Activated T-cell treated with anti-CD3 and anti-CD28 coated beads for 1 hour (primary cell): ENCODE measurements at places on chromosomes 7 and 10.

GRCh38 chr7:128763541-128763940, 12.1 kb downstream of the OPN1SW start:
- DNase-seq = no peak

- no peak for DNase-seq
These were observed 8.8 kb upstream of the SLC13A4 start for GRCh38 chr7:135736586-135737305.

- DNase-seq = no peak
These were observed 230.5 kb downstream of the TCF7L2 start for GRCh38 chr10:113180401-113181154.

- no peak for DNase-seq
These were observed 11.9 kb downstream of the NRG3 start for GRCh38 chr10:81886939-81887338.

GRCh38 chr10:29671228-29671780, 36.5 kb upstream of the SVIL start:
- no peak for DNase-seq

- DNase-seq = no peak
These were observed 5.7 kb downstream of the PDK4 start for GRCh38 chr7:95590387-95591248.

DNA sequence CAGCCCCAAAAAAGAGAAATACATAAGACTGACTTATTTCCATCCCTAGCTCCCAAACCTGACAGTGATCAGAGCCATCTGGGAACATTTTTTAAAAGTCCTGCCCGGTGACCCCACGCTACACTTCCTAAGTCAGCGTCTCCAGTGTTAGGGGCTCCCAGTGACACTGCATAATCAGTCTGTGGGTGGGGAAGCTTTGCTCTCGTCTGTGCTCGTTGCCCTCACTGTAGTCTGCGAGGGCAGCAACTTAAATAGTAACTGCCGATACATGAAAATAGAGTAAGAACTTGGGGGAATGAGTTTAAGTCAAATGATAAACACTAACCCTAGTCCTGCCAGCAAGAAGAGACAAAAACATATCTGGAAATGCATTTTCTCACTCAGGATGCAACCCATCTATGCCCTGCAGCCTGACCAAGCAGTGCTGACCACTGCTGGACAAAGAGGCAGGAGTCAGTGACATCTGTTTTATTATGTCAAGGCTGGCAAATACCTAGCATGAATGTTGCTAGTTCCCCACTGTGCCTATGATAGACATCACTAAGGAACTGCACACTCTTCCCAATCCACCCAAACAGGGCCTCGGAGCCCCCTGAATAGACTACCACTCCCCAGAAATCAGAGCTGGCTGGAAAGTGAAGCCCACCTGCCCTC, 18.7 kb downstream of the ERCC6 start:
- no peak for DNase-seq

- DNase-seq = no peak
These were observed 98.8 kb upstream of the COL1A2 start for GRCh38 chr7:94295850-94296249.

DNA sequence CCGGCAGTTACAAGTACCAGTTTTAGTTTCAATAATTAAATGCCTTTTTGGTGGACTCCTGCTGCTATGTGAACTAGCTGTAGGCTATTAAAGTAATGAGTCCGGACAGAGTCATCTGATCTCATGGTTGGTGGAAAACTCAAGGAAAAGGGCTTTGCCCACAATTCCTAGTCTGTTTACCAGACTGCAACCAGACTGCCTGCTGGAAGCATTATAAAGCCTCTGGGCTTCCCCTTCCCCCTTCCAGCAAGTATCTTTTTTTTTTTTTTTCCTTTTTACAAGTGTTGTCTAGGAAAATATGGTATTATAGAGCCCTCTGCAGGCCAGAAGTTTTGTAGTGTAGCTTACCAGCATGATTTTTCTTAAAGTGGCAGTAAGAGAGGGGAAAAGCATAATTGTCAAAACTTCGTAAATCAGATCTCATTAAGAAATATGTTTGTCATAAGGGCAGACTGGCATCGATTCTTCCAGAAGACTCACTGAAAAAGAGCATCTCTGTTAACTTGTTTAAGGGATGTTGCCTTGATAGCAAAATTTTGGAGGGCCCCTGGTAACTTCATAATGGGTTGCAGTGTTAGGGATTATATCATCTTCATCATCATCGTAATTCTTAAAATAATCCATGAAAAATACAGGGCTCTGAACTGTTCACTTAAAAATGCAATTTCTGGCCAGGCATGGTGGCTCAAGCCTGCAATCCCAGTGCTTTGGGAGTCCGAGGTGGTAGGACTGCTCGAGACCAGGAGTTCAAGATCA, 181.3 kb downstream of the TAX1BP1 start:
- DNase-seq = no peak

- no peak for DNase-seq
These were observed 24.7 kb downstream of the LRRC27 start for GRCh38 chr10:132356621-132357195.

DNA sequence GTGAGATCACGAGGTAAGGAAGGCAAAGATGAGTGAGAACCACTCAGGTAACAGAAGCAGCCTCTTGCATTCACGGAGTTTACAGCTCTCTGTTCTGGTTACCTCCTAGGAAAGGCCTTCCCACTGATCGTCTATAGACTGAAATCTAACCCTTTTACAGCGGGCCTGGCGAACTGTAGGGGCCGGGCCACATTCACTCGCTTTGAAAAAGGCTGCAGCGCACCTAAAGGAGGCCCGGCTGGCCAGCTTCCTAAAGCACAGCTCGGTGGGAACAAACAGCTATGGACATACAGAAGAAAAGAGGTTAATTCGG, 565 bp downstream of the ATP5MK start:
- DNase-seq = no peak

DNA sequence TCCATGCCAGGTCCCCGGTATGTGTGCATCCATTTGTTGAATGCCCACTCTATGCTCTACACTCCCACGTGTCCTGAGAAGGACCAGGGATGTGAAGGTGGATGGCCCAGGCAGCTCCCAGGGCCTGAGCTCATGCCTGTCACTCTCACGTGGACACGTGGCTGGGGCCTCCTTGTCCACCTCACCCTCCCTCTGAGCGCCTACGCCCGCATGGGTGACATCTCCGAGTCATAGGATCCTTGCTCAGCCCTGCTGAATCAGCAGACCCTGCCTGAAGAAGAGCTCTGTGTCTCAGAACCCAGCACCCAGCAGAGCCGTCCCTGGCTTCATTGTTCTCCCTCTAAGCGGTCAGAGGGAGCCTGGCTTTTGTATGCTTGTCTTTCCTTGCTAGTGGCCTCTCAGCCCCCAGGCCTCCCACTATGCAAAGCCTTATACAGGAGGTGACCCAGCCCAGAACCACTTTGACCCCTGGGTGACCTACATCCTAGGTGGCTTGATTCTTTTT, 107.9 kb upstream of the PPIF start:
- DNase-seq = no peak

DNA sequence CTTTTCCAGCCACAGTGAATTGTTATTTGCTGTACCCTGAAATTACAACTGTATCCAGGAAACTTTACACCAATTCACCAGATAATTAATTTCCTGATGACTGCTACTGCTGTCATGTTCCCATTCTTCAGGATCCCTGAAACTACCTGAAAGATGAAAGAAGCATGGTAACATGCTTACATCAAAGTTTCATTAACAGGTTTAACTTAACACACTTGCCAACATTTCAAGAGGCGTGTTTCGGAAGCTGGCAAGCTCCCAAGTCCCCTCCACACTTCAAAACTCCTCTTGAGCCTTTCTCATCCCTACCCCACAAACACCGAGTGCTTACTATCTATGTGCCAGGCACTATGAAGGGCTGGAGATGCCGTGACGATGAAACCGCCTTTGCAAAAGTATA, 88.6 kb downstream of the MPP7 start:
- no peak for DNase-seq

GRCh38 chr10:89869180-89869579, 167.8 kb downstream of the KIF20B start:
- no peak for DNase-seq

DNA sequence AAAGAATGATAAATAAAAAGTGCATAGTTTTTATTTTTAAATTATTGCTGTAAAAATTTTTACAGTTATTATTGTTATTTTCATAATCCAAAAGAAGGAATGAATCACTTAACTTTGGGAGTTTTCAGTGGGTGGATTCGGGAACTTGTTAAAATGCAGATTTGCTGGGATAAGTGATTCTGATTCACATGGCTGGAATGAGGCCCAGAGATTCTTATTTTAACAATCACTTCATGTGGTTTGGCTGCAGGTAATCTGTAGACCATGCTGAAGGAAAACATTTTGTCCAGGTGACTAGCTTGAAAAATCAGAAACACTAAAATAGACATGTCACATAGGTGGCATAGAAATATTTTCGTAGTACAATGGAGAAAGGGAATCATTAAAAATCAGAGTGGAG, 13.9 kb downstream of the CROT start:
- no peak for DNase-seq

GRCh38 chr7:107860279-107860961, 30.6 kb upstream of the DLD start:
- DNase-seq = no peak

GRCh38 chr10:104658067-104658466, 17.0 kb downstream of the SORCS3 start:
- DNase-seq = no peak

DNA sequence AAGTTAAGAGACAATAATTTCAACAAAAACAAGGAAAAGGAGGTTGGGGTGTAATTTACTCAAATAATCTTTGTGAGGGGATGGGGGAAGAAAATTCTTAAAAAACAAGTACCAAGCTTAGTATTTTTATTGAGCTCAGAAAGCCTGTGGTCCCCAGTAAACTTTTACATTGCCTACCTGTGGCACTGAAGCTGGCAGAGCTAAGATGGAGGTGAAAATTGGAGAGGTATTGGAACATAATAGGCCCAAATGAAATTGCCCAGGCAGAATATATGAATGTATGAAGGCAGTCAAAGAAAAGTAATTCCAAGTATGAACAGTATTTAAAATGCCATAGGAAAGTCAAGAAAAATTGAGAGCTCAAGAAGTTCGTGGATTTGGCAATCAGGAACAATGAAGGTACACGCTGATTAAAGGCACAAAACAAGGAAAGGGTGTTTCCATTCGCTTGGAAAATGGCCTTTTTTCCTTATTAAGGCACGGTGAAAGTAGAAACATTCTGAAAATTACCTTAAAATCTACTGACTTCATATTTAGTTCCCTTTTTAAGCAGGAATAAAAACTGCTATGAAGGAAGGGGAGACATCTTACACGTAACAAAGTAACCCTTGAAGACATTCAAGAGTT, 3.4 kb upstream of the KMT2E start:
- no peak for DNase-seq

- no peak for DNase-seq
These were observed 23.7 kb downstream of the PLAC9 start for GRCh38 chr10:80156216-80156615.

- no peak for DNase-seq
These were observed 51.0 kb downstream of the CPED1 start for GRCh38 chr7:121039510-121039822.

GRCh38 chr10:77105761-77106221, 531.8 kb downstream of the KCNMA1 start:
- DNase-seq = no peak

GRCh38 chr7:69895446-69895845, 297.2 kb downstream of the AUTS2 start:
- DNase-seq = no peak

DNA sequence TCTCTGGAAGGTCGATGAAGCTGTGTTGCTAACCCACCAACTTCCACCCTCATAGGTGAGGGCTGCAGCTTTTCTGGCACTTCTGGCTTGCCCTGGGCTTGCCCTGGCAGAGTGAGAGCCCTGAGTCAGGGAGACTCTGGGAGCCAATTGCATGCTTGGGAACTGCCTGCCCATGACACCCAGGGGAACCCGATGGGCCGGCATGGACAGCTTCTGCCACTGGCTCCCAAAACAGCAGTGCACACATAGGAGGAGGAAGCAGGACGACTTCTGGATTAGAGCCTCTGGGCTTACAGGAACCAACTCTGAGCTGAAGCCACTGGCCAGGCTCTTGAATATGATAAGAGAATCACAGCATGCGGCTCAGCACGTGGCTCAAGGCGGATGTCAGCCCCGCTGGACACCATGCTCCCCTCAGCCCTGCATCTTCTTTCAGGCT, 135.2 kb upstream of the UNC5B start:
- no peak for DNase-seq

DNA sequence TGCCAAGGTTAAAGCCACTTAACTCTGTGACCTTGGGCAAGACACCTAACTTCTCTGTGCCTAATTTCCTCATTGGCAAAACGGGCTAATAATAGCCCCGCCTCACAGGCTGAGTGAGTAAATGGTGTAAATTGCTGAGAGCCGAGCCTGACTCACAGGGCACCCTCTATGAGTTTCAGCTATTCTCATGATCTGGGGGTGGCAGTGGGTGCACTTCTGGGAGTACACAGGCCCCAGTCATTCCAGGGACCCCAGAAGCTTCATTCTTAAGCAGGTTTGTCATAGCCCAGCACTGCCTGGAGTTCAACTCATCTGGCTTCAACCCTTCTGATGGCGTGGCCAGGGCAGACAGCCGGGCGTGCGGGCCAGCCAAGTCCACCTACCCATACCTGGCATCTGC, 137.2 kb downstream of the GRID1 start:
- DNase-seq = no peak

GRCh38 chr7:23349484-23350157, 50.5 kb downstream of the MALSU1 start:
- no peak for DNase-seq

DNA sequence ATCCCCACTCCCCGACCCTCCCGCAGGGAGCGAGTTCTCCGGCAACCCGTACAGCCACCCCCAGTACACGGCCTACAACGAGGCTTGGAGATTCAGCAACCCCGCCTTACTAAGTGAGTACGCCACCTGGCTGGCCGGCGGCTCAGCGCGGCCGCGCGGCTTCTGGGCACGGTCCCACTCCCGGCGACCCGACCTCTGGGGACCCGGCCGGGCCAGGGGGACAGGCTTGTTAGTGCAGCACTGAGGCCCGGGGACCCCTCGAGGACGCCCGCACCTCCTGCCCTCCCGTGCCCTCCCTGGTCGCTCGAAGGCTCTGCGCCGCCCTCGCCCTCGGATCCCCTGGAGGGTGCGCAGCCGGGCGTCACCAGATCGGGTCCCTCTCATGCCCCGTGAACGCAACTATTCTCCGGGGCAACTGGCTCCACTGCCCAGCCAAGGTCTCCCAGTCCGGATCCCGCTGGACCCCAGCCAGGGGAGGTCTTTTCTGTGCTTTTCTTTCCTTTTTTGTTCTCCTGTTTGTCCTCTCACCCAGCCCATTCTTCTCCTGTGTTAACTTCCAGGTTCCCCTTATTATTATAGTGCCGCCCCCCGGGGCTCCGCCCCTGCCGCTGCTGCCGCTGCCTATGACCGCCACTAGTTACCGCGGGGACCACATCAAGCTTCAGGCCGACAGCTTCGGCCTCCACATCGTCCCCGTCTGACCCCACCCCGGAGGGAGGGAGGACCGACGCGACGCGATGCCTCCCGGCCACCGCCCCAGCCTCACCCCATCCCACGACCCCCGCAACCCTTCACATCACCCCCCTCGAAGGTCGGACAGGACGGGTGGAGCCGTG, 81.8 kb downstream of the PAX2 start:
- peak; percentile 20 for DNase-seq
